ENCODE measurements at places on chromosomes 12 and 14.

DNA sequence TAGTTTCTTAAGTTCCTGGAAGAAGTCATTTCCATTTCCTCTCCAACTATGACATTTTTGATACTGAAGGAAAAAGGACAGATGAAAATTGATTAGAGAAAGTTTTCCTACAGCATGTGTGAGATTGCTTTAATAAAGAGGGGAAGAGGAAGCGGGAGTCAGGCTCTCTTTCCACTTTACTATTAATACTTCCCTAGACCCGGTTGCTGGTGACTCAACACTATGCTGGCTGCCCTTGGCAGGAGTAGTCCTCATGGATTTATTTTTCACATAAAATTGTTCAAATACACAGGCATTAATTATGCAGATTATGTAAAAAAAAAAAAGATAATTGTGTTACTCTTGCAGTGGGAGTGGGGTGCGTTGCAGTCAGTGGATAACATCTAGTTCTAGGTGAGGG, 293.4 kb downstream of the EGLN3 start:
- DNase-seq: no peak

DNA sequence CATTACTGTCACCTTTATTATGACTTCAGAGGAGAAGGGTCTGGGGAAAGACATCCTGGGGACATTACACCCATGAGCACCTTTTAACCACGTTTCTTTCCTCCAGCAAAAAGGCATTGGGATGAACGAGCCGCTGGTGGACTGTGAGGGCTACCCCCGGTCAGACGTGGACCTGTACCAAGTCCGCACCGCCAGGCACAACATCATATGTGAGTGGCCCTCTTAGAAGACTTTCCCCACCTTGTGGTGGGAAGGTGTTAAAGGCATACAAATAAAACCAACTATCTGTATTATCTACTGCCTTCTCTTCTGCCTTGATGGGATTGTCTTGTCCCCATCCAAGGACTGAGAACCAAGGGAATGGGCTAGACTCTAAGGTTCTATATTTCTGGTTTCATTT, 6.0 kb downstream of the PSMD9 start:
- no peak for DNase-seq

DNA sequence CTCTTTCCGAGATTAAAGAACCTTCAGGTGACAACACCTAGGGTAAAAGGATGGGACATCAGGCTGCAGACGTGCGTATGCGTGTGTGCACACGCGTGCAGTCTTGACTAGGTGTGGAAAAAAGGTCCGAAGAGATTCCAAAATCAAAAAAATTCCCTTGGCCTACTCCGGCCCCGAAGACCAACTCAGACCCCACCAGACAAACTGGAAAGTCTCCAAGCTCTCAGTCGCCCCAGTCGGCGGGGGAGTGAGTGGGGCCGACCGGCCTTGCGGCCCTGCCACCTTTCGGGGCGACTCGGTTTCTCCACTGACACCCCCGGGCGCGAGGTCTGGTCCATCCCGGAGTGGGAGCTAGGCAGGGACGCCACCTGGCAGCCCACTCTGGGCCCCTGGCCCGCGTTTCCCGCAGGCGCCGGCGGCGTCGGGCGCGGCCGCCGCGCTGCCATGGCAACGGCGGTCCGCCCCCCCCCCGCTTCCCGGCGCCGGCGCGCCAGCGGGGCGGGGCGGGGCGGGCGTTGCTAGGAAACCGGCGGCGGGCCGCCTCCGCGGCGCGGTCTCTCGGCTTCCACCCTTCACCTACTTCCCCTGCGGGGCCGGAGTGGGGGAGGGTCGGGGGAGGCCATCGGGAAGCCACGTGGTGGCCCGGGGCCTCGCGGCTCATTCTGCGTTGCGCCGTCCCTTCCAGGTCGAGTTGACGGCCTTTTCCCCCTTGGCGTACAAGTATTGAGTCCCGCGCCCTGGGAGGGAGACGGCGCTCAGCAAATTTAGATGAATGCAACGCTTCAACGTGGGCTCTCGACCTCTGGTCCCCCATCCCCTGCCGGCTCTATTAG, 253.1 kb downstream of the EFCAB11 start:
- DNase-seq: peak; percentile 79

DNA sequence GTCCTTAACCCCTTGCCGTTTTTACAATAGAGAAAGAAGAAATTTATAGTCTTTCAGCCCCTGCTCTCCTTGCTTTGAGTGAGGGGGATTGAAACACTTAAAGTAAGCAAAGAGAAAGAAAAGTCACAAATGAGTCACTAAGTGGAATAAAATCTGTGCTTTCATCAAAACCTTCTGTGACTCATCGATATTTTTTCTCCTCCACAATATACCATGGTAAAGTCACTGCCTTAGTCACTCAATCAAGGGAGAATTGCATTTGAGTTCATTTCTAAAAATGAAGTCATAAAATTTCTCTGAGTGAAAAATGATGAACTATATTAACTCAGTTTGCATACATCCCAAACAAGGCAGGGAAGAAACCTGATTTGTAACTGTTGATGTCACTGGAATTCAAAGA, 470.3 kb downstream of the FOXG1 start:
- no peak for DNase-seq

DNA sequence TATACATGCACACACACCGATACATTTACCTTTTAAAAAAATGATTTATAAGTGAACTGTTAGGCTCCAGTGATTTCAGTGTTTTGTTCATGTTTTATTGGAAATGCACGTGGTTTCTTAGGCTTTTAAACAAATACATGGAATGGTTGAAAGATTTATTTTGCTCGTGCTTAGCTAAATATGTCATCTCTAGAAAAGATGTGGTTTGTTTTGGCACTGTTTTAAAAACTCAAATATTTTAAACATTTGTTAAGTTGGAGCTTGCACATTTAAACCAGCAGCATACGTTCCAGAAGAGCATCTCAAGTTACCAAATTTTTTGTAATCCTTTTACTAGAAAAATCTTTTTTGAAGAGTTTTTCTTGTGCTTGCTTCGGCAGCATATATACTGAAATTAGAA, 44.5 kb downstream of the FOXA1 start:
- DNase-seq: no peak

DNA sequence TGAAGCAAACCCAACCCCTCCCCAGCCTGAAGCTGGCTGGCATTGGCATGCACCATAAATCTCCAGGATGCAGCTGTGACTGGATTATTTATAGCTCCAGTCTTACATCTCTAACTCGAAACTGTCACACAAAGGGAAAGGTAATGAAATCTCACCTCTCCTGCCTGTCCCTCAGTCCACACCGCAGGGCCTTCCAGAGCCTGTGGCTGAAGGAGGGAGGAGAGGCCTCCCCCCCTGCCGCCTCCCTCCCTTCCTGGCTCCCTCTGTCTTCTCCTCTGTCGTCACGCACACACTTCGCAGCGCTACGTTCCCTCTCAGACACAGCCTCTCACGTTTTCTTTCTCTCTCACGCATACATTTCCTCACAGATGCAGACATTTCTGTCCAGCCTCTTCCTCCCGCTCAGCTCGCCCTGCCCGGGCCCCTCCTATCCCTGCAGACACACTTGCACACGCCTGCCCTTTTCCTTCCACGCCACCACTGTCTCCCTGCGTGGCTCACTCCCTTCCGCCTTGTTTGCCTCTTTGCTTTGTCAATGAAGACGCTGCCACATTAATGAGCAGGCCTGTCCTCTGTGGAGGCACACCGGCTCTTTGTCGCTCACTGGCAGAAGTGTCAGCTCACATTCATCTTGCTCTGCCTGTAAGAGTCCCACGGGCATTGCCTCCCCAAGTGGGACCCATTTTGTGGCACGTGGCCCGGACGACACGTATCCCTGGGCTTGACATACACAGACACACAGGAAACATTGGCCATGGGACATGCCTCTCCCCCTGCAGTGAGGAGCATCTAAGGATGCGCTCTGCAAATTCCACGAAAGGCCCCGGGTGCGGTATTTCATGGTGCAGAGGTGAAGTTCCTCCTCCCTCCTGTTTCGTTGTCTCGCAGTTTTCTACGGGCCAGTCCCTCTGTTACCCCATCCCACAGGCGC, 27.9 kb downstream of the IRF2BPL start:
- peak; percentile 89 for DNase-seq

DNA sequence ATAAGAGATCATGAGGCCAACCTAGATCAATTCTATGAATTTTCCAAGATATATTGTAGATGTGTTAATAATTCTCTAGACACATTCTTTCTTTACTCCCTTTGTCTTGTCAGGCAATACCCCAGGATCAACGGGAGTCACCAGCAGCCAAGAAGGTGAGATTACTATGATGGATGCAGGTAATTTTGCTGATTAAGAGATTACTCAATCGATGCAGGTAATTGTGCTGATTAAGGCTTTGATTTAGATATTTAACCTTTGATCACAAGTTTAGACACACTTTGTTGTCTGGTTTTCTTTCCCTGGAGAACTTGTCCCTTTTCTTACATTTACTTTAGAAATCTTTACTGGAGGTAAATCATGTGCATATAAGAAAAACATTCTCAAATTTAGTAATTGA, 134.3 kb upstream of the CNTN1 start:
- no peak for DNase-seq

DNA sequence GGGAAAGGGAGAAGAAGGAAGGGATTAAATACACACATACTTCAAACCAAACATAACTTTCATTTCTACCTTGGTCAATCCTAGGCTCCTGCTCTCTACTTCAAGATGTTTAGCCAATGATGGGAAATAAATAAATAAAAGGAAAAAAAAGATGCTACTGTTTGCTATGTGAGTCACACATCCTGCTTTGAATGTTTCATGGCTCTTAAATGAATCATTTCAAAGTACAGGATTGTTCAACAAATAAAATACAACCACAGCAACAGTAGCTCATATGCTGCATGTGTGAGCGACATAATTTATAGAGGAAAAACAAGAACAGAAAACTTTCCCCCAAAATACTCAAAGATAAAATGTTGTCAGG, 54.3 kb upstream of the NPFF start:
- no peak for DNase-seq

DNA sequence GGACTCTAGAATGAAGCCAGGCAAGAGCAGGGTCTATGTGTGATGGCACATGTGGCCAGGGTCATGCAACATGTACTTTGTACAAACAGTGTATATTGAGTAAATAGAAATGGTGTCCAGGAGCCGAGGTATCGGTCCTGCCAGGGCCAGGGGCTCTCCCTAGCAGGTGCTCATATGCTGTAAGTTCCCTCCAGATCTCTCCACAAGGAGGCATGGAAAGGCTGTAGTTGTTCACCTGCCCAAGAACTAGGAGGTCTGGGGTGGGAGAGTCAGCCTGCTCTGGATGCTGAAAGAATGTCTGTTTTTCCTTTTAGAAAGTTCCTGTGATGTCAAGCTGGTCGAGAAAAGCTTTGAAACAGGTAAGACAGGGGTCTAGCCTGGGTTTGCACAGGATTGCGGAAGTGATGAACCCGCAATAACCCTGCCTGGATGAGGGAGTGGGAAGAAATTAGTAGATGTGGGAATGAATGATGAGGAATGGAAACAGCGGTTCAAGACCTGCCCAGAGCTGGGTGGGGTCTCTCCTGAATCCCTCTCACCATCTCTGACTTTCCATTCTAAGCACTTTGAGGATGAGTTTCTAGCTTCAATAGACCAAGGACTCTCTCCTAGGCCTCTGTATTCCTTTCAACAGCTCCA, 39.6 kb downstream of the DAD1 start:
- no peak for DNase-seq

DNA sequence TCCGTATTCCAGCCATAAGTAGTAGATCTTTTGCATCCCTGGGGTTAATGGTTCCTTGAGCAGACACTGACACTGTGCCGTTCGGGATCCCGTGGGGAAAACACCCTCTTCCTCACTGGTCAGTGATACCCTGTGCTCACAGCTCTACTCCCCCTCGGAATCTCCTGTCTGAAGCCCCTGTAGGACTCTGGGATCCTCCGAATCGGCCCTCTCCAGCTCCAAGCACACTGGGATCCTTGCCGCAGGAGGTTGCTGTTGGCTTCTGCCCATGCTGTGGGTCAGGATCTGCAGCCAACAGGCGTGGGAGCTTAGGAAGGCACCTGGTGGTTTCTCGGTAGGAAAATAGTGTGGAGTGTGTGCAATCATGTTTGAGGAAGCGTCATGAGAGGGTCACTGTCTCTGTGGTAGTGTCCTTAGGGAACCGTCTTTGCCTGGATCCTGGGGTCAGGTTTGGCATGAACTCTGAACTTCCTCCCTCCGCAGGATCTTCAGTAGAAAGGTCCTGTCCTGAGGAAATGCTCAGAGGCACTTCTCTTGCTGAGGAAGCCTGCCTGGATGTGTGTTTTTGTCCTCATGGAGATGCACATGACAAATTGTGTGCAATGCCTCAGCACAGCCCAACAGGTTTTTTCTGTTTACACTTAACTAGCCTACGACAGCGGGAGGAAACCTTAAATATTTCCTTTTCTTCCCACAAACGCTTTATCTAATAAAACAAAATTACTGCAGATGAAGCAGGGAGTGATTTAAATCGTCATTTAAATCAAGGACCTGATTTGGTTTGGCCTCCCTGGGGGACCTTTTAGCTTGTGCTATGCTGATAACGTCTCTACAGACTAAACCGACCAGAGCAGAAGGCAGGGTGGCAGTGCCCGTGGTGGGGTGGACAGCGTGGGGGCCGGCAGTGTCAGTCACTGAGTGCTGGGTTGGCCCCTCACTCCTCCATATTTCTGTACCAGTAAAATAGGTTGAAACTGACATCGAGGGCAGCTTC, 18.7 kb downstream of the FBXL14 start:
- no peak for DNase-seq

GRCh38 chr14:73276836-73277235, 39.5 kb downstream of the PAPLN start:
- DNase-seq: no peak

GRCh38 chr12:22600181-22600580, 24.8 kb upstream of the ETNK1 start:
- DNase-seq: no peak

GRCh38 chr14:51575349-51576116, 76.2 kb upstream of the FRMD6 start:
- DNase-seq: no peak

DNA sequence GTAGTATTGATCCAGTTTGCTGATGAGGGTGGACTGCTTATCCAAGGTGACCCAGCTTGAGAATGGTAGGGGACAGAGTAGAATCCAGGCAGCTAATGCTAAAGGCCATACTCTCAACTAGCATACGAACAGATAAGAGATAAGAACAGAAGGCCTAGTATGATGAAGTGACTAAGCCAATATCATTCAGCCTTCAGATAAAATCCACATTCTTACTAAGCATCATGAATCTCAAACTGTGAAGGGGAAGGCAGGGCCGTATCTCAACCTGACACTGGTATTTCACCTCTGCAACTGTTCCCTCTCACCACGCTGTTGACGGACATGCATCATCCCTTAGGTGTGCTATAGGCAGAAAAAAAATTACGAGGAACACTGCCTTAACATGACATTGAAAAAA, 8.1 kb upstream of the CKAP4 start:
- no peak for DNase-seq

- DNase-seq: no peak
These were observed 39.9 kb downstream of the TBC1D30 start for GRCh38 chr12:64864319-64864718.

Data from hematopoietic multipotent progenitor cell (in vitro differentiated cells).